ENCODE measurements at places on chromosomes 5 and 9. TPM values are rescaled to one million over a fixed set of nuclear protein-coding genes. Genes with fewer than 3 reads are reported as not detected.
A peak's percentile ranks its signal among the peaks of the same experiment; 100 is the strongest.

- no peak for DNase-seq
These were observed 978.4 kb downstream of the TLE4 start for GRCh38 chr9:80550181-80550580.

DNA sequence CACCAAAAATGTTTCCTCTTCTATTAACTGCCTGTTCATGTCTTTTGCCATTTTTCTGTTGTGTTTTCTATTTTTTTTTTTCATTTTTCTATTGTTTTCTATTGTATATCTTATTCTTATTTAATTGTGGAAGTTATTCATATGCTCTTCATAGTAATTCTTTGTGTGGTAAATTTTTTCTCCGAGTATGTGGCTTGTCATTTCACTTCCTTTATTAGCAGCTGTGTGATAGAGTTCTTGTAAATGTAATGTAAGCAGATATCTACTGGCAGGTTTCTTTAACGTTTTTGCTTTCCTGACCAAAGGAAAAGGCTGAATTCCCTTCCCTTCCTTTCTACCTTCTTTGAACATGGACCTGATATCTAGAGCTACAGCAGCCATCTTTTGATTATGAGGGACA lies 5.8 kb upstream of the PLPP1 start:
- DNase-seq = peak; percentile 11

The STPG3 gene
- 1.7 TPM for total RNA-seq

GRCh38 chr5:180283026-180283615 lies 8.8 kb downstream of the MAPK9 start:
- DNase-seq = no peak

GRCh38 chr9:96638606-96639364 lies 16.3 kb downstream of the PRXL2C start:
- no peak for DNase-seq

DNA sequence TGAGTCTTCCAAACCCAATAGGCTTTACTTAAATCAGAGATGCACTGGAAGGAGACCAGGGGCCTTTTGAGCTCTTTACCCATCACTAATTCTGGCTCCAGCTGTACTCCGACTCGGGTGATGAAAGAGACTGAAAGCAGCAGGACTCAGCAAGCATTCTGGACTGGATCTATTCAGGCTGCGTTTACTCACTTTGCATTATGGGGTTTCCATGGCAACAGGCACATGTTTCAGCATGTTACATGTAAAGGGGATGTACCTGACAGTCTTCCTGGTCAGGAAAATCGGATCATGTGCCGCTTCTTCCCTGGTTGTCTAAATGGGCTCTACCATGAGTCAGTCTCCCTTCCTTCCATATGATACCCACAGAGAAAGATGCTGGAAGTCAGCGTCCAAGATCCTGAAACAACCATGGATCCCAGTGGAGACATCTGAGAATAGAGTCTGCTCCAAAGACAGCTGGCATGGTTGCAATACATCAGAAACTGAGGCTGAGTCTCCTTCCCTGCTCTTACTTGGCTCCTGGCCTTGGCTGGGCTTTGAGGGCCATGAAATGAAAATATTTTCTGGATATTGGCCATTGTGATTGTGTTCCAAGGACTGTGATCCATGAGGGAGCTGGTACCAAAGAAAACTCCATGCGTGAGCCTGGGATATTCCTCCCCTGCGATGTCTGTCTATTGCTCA lies 102.5 kb upstream of the TNC start:
- DNase-seq = no peak

DNA sequence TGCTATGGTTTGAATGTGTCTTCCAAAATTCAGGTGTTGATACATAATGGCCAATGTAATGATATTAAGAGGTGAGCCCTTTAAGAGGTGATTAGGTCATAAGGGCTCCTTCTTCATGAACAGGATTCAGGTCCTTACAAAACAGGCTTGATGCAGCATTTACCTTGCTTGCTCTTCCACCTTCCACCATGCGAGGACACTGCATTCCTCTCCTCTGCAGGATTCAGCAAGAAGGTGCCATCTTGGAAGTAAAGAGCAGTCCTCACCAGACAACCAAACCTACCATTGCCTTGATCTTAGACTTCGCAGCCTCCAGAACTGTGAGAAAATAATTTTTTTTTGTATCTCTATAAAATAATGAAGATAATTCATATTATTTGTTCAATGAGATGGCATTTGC lies 314.0 kb upstream of the SMARCA2 start:
- DNase-seq = no peak

DNA sequence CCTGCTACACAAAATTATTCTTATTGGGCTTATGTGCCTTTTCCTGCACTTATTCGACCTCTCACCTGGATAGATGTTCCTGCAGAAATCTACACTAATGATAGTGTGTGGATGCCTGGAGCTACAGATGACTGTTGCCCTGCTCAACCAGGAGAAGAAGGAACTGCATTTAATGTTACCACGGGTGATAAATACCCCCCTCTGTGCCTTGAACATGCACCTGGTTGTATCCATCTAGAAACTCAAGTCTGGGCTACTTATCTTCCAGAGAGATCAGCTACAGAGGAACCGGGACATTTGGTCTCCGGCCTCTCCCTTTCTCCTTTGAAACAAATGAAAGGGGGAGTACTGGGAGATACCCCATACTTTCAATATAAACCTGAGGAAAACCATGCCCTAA lies 54.5 kb downstream of the SH3PXD2B start:
- DNase-seq = no peak

DNA sequence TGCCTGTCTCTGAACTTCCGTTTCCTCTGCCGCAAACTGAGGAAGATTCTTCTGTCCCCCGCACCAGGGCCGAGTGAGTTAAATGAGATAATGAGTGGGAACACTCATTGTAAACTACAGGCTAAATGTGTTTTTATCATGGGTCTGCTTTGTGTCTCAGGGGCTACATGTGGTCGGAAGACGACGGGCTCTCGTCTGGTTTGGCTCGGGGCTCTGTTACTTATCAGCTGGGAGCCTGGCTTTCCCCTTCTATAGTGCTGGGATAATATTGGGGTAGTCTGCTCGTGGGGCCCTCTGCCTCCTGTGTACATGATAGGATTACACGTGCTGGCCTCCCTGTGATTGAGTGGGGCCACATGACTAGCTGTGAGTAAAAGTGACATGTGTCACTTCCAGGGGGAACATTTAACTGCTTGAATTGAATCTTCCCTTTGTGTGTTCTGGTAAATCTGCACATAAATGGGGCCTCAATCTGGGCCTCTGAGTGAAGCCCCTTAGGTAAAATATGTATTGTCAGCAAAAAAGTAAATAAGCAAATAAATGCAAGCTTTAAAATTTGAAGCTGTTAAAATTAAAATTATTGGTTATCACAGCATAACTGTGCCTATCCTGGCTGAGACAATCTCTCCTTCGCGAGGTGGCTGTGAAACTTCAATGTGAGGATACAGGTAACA lies 86.9 kb upstream of the SH3PXD2B start:
- DNase-seq = no peak

The CA9 gene
- total RNA-seq = not detected

The PCDHA4 gene
- total RNA-seq = not detected

The HAVCR1 gene
- not detected for total RNA-seq

- DNase-seq = no peak
These were observed 123.5 kb upstream of the SPDL1 start for GRCh38 chr5:169460123-169460522.

The MCTP1 gene
- not detected for total RNA-seq

The FGFR4 gene
- total RNA-seq = 3.5 TPM

DNA sequence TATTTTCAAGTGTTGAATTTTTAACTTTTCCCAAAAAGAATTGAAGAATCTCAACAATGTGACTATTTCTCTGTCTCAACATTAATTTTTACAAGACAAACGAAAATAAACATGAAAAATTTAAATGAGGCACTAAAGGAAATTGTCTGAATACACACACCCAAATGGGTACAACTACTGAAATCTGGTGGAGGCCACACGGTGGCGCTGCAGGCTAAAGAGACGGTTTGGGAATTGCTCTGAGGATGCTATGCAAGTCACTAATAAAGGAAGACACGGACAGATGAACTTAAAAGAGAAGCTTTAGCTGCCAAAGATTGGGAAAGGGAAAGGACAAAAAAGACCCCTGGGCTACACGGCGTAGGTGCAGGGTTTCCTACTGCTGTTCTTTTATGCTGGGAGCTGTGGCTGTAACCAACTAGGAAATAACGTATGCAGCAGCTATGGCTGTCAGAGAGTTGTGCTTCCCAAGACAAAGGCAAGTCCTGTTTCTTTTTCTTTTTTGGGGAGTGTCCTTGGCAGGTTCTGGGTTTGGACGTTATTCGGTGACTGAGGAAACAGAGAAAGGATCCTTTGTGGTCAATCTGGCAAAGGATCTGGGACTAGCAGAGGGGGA lies at the start of gene PCDHB10:
TSS of gene PCDHB10 (plus strand) at position 244 of the 616 bp plus-strand sequence. CDS start at position 444, 200 bp downstream.
- peak; percentile 34 for DNase-seq

DNA sequence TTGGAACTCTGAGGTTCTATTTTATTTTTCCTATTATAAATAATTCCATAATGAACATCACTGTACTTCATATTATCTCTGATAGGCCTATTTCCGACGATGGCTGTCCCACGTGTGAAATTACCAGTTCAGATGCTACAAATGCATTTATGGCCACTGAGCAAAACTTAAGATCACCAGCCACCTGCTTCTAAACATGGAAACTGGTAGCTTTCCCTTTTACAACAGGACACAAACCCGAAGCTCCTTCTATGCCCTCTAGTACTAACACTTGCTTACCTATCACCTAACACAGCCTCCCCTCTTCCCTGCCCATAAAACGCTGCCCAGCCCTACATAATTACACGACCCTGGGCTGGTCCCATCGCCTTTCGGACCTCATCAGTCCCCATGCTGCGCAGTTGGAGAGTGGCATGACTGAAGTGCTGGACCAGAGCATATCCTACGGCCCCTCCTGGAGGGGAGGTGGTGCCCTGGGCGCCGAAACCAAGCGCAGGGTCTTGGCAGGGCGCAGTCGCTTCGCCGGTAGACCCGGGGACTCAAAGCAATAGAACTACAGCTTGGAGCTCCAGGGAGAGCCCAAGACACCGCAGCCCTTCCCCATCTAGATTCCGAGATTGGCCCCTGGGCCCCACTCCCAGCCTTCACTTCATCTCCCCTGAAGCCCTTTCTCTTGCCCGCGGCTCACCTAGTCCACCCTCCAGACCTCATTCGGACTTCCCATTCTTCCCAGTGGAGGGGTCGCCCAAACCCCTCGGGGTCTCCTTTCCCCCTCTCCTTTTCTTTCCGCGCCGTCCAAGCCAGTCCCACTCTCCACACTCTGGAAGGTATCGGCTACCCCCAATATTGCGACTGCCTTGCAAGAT lies 1.0 kb upstream of the SAP30L start:
- peak; percentile 28 for DNase-seq

DNA sequence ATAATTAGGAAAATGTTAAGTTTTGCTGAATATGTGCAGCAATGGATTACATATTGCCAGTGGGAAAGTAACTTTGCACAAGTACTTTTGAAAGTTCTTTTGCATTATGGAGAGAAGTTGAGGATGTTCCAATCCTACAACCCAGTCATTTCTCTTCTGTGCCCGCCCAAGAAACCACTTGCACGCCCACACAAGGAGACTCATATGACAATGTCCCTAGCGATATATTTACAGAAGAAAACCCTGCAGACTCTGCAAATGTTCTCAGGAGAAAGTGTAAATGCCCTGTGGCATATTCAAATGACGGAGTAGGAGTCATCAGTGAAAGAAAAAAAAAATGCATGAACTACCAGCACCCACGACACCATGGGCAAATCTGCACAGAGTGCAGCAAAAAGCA lies 356.5 kb downstream of the CTNND2 start:
- DNase-seq = no peak

- no peak for DNase-seq
These were observed 55.7 kb upstream of the SLC44A1 start for GRCh38 chr9:105188746-105189145.

GRCh38 chr5:64690104-64690416 lies 243 bp upstream of the SHISAL2B start:
- DNase-seq = no peak

GRCh38 chr9:95777136-95777535 lies 98.4 kb upstream of the ERCC6L2 start:
- no peak for DNase-seq

GRCh38 chr5:139681466-139681865 lies 33.3 kb downstream of the CXXC5 start:
- DNase-seq = no peak

DNA sequence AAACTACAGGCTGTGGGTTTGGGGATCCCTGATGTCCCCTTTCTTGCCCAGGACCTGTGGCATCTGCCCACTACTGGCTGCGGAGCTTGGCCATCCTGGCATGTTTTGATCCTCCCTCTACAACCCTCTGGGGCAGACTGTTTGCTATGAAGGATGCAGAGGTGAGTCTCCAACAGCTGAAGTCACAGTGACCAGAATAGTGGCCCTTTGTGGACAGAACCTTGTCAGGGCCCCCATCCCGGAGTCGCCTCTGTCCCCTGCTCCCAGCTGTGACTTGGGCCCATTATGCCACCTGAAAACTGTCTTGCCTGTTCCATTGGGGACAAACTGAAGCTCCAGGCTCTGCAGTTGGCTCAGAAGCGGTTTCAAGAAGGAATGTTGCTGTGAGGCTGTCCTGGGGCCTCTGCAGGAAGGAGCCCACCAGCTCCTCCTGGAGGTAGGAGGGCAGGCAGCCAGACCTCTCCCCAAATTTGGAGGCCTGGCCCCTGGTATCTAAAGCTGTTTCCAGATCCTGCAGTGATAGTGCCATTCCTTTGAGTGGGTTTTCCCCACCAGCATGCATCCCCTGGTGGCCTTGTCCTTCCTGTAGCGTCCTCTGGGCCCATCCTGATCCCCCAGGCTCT lies 93.3 kb downstream of the BARX1 start:
- DNase-seq = no peak

GRCh38 chr5:94928891-94929290 lies 310.4 kb downstream of the SLF1 start:
- no peak for DNase-seq

DNA sequence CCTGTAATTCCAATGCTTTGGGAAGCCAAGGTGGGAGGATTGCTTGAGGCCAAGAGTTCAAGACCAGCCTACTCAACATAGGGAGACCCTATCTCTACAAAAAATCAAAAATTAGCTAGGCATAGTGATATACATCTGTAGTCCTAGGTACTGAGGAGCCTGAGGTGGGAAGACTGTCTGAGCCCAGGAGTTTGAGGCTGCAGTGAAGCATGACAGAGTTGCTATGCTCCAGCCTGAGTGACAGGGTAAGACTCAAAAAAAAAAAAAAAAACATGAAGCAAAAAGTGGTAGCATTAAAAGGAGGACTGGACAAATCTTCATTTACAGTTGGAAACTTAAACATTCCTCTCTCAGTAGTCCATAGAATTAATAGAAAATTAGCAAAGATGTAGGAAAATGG lies 9.8 kb downstream of the CCNG1 start:
- DNase-seq = no peak

The CCDC187 gene
- not detected for total RNA-seq
